NCI-H1048 (cell line): ENCODE measurements at places on chromosomes 5 and 9.

GRCh38 chr9:136228107-136228875, 17.3 kb downstream of the QSOX2 start:
- no peak for DNase-seq

DNA sequence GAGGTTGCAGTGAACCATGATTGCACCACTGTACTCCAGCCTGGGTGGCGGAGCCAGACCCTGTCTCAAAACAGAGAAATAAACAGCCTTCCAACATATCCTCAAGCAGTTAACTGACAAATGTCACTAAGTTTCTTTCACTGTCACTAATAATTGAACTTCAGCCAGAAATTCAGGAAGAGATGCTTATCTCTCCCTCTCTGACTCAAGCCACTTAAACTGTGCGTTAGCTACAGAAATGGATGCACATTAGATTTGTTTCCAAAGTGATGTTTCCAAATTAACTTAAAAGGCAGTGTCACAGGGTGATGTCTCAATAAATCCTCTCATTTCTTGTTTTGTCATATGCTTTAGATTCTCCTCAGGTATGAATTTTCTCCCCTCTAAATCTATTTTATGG, 164.9 kb downstream of the KDM4C start:
- peak; percentile 25 for DNase-seq

DNA sequence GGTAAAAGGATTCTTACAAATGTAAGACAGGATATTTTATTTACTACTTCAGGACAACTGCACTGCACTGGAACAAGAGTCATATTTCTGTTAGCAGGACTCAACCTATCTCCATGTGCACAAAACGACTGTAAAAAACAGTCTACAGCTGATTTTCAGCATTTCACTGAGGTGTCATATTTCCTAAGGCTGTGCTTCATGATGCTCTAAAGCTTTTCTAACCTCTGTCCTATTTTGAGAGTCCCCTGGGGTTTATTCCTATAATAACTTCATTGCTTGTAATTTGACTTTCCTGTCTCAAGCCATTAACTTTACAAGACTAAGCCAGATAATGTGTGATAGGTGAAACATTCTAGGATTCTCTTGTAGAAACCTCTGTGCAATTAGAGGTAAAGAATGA, 472.3 kb downstream of the HINT1 start:
- DNase-seq: no peak

DNA sequence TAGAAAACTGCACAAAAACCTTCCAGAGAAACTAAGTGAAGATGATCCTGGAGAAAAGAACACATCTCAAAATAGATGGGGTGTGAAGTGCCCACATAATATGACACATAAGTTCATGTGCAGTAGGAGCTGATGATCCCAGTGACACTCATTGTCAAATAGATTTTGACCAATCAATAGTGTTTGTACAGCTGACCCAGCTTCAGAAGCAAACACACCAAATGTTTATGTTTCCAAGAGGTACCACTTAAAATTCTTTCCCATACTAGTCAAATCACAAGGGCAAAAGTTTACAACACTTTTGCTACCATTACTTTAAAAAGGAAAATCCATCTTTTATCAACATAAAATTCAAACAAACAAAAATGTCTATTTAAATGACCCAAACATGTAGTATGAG, 175.0 kb downstream of the MLLT3 start:
- DNase-seq: no peak

DNA sequence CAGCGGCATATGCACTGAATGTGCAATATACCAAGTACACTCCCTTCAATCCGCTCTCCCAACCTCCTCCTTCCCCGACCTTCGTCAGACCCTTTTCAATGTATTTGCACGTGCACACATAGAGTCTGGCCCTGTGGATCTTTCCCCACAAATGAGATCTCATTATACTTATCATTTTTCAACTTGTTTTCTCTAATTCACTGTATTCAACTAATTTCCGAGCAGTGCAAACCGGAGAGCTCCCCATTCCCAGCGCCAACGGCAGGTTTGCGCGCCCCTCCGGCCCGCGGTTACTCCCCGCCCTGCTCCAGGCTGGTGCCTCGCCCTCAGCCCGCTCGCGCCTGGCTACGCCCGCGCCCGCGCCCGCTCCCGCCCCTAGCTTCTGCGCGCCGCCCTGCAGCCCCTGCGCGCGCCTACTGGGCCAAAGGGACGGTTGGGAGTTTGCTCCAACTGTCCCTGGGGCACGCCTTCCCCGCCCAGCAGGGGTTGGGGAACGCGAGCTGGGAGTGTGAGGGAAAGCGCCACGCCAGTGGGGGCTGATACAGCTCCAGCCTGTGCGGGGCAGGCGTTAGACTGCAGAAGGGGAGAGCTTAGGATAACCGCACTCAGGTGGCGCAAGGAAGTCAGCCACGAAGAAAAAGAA, 3.3 kb upstream of the CDC20B start:
- peak; percentile 9 for DNase-seq

DNA sequence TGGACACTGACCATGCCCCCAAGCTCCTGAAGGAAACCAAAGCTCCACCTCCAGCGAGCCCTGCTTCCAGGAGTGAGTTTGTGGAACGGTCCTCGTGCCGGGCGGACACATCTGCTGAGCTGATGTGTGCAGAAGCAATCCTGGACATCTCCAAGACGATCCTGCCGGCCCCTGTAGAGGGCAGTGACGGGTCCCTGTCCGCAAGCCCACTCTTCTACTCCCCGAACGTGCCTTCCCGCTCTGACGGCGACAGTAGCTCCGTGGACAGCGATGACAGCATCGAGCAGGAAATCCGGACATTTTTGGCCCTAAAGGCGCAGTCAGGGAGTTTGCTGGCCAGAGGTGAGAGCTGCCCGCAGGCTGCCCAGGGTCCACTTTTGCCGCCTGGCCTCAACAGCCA, 6.2 kb downstream of the PPP1R26 start:
- no peak for DNase-seq

- DNase-seq: no peak
Measured at GRCh38 chr9:105246656-105247173, 2.3 kb downstream of the SLC44A1 start.

GRCh38 chr9:137049544-137050449, 3.8 kb upstream of the NPDC1 start:
- peak; percentile 31 for DNase-seq
